ENCODE measurements at places on chromosomes 3 and 15. TPM values are rescaled to one million over a fixed set of nuclear protein-coding genes. Genes with fewer than 3 reads are reported as not detected.

PLEKHO2 gene
- total RNA-seq, result 35.3 TPM

DOCK3 gene
- 0.51 TPM for total RNA-seq

ALDH1L1 gene
- total RNA-seq, result not detected

GOLGA6A gene
- not detected for total RNA-seq

GOLGA8S gene
- 0.13 TPM for total RNA-seq

IMPG2 gene
- 0.11 TPM for total RNA-seq

DTX3L gene
- total RNA-seq, result 12.9 TPM

ARL8B gene
- total RNA-seq, result 57.3 TPM

SNTN gene
- not detected for total RNA-seq

TMEM212 gene
- not detected for total RNA-seq

PLA2G4E gene
- not detected for total RNA-seq

ZNF660 gene
- total RNA-seq, result 0.76 TPM

BOC gene
- 16.8 TPM for total RNA-seq

PRKCI gene
- total RNA-seq, result 47.7 TPM

C3orf49 gene
- total RNA-seq, result not detected

MKRN3 gene
- 0.13 TPM for total RNA-seq

ZKSCAN7 gene
- 4.5 TPM for total RNA-seq

MPI gene
- 85.2 TPM for total RNA-seq

SLC22A14 gene
- total RNA-seq, result not detected

RIOX2 gene
- 29.1 TPM for total RNA-seq

CPNE9 gene
- not detected for total RNA-seq

USP50 gene
- total RNA-seq, result not detected

RTP3 gene
- total RNA-seq, result not detected

SV2B gene
- not detected for total RNA-seq

CHRNA3 gene
- total RNA-seq, result not detected

AHSG gene
- not detected for total RNA-seq

SPINK8 gene
- not detected for total RNA-seq

CFAP100 gene
- total RNA-seq, result not detected

CA12 gene
- 41.8 TPM for total RNA-seq

EFHB gene
- 2.9 TPM for total RNA-seq

SNX33 gene
- 28.7 TPM for total RNA-seq

IL16 gene
- 0.32 TPM for total RNA-seq

NRROS gene
- total RNA-seq, result not detected

IQCF5 gene
- not detected for total RNA-seq

AGBL1 gene
- total RNA-seq, result not detected

RAB43 gene
- 21.6 TPM for total RNA-seq

DCP1A gene
- 13.1 TPM for total RNA-seq

OIP5 gene
- 7.3 TPM for total RNA-seq

KIF7 gene
- 25.4 TPM for total RNA-seq

SLC12A1 gene
- total RNA-seq, result not detected

DRD3 gene
- total RNA-seq, result not detected

ILDR1 gene
- not detected for total RNA-seq

PYGO1 gene
- 5.4 TPM for total RNA-seq

MCF2L2 gene
- not detected for total RNA-seq

MOBP gene
- total RNA-seq, result not detected

HTR3E gene
- not detected for total RNA-seq

ACAN gene
- total RNA-seq, result not detected

NRG4 gene
- total RNA-seq, result not detected

NECTIN3 gene
- 111 TPM for total RNA-seq

C15orf62 gene
- total RNA-seq, result not detected

LNP1 gene
- total RNA-seq, result 2.9 TPM

ACKR4 gene
- total RNA-seq, result 25.0 TPM

ROPN1 gene
- not detected for total RNA-seq

IL17RB gene
- total RNA-seq, result not detected

AADACL2 gene
- not detected for total RNA-seq

GPR27 gene
- not detected for total RNA-seq

ITGA11 gene
- 408 TPM for total RNA-seq

NPAP1 gene
- total RNA-seq, result not detected

FILIP1L gene
- 45.0 TPM for total RNA-seq

TRIM42 gene
- not detected for total RNA-seq

Measured in GM23248 (cell line).